ENCODE measurements at places on chromosomes 5 and 9.

- DNase-seq: no peak
These were observed 30.8 kb downstream of the RASEF start for GRCh38 chr9:83032065-83032625.

DNA sequence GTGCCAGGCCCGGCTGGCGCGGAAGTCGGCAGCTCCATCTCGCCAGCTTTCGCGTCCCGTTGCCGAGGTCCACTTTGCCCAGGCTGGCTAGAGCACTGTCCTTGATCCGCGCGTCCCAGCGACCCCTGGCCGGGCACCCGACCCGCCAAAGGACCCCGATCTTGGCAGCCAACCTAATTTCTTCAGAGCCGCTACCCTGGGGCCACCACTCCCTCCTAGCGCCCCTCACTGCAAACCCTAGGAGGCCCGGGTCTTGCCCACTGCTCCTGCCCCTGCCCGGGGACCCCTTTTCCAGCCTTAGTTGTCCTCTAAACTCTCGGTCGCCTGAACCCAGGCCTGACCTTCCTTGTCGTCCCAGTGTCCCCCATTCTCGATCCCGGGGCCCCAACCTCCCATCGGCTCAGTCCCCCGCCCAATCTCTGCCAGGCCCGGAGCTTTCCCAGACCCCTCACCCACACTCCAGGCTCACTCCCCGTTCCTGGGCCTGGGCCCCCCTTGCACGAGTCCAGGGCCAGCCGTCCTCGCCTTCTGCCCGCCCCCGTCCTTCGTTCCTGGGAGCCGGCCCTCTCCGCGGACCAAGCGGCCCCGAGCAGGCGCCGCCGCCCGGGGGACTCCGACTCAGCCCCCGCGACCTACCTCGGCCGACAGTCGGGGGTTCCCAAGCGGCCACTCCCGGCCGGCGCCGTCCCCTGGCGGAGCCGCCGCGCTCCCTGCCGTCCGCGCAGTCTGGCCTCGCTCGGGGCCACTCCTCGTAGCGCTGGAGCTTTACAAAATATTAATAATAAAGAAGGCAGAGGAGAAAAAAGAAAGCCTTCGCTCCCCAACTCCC is 701 bp upstream of the LMX1B start:
- DNase-seq: no peak

- no peak for DNase-seq
These were observed 92.6 kb upstream of the TRIM32 start for GRCh38 chr9:116594547-116594946.

DNA sequence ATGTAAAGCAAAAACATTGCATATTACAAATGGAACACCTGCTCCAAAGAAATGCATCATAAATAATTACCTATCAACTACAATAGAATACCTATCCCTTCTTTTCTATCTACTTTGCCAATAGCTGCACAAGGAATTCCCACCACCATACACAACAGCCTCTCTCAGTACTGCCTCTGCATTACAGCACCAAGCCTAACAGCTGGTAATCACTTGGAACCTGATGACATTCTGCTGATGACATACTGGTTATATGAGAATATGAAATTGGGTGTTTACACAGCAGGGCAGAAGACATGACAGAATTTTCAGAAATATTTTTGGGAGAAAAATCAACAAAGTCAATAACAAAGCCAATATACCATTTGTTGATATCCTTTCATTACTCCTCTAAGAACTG is 43.2 kb downstream of the PSMB7 start:
- no peak for DNase-seq

DNA sequence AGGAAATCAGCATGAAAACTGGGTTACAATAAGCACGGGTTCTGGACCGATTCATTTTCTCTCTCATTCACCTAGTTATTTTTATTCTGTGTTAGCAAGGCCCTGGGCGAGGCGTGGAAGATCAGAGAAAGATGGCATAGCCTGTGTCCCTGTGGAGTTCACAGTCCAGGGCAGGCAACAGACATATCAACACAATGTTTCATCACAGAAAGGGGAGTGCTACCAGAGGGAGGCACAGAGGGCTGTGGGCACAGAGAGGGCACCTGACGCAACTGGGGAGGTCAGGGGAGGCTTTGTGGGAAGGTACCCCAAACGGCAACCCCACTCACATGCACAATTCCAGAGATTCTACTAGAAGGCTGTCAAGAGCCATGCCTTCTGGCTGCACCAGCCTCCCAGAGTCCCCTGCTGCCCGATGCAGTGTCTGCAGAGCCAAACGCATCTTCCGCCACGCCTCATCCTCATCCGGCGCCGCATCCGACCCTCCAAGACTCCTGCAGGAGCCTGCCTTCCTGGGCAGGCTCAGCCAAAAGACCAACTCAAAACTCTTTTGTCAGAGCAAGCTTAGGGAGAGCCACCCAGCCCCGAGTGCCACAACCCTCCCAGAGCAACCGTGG is 1.4 kb downstream of the FAM193B start:
- DNase-seq: no peak

DNA sequence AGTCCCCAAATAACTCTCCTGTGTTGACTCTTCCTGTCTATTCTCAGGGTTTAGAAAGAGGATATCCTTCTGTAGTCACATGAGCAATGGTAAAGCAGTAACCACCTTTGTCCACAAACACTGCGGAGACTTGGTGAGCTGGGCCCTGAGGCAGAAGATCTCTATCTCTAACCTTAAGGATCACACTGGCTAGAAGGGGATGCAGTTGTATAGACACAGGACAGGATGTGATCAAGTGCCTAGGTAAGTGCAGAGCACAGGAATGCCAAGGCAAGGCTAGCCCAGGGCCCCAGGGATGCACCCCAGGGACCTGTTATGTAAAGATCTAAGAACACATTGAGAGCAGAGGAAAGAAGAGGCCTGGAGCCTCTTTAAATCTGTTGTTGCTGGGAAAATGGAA is 610.5 kb downstream of the IRX1 start:
- DNase-seq: no peak

- DNase-seq: no peak
These were observed 89.0 kb upstream of the NIPBL start for GRCh38 chr5:36787365-36788093.

Data from stimulated activated CD4-positive, alpha-beta T cell treated with anti-CD3 and anti-CD28 coated beads, TNF-alpha, amount 100 ng/mL, for 1 hour (primary cell).